ENCODE measurements at places on chromosomes 12 and 14. TPM values are rescaled to one million over a fixed set of nuclear protein-coding genes. Genes with fewer than 3 reads are reported as not detected.

Gene CLEC4D
- not detected for polyA plus RNA-seq

DNA sequence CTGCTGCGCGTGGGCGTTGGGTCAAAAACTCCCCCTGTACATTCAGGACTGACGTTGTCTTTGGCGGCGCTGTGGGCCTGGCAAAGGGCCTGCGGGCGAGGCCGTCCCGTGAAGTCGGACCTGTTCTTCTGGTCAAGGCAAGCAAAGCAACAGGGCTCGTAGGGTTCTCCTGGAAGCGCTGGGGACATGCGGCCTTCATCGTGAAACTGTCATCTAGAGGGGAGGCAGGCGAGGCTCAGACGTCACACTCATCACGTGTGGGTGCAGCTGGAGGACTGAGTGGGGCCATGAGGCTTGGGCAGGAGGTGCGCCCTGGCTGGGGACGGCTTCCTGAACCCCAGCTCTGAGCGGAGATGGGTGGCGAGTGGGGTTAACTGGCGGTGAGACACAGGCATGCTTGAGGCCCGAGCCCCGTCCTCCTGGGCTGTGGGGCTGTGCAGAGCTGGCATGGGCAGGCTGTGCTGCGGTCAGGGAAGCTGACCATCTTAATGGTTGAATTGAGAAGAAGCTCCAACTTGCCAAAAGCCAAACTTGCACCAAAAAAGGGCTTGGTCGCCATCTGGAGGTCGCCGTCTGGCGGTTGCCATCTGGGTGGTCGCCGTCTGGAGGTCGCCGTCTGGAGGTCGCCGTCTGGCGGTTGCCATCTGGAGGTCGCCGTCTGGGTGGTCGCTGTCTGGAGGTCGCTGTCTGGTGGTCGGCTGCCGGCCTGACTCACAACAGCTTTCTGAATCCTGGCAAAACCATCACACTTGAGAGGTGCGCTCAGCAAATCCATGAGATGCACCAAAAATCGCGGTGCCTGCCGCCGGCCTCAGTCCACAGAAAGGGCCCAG is 66.2 kb downstream of the NOC4L start:
- DNase-seq, result no peak

DNA sequence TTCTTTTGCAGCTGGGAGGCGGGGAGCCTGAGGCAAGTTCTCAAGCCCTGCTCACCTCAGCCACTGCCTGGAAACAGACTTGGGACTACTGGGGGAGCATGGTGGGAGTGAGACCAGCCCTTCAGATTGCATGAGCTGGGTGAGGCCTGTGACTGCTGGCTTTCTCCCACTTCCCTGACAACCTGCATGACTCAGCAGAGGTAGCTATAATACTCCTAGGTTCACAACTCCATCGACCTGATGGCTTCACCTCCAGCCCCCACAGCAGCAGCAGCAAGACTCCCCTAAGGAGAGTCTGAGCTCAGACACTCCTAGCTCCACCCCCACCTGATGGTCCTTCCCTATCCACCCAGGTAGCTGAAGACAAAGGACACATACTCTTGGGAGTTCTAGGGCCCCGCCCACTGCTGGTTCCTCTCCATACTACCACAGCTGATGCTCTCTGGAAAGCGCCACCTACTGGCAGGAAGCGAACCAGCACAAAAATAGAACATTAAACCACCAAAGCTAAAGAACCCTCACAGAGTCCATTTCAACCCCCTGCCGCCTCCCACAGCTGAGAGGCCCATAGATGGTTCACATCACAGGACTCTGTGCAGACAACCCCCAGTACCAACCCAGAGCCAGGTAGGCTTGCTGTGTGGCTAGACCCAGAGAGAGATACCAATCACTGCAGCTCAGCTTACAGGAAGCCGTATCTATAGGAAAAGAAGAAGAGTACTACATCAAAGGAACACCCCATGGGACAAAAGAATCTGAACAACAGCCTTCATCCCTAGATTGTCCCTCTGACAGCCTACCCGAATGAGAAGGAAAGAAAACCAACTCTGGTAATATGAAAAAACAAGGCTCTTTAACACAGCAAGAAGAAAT is 68.7 kb downstream of the RPAP3 start:
- no peak for DNase-seq

DNA sequence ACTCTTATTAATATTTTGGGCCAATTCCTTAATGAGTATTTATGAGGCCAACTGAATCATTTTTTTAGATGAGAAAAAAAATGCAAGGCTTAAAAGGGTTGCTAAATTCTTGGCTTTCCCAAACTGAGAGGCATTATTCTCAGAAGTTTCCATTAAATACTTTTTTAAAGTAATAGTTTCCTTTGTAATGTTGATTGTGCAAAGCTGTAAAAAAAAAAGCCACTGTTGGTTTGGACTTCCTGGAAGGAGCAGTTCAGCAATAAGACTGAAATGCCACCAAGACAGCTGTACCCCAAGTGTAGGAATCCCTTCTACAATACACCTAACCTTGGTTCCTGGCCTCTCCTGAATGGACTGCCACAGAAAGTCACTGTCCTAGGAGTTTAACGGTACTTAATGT is 231.3 kb downstream of the MON2 start:
- DNase-seq, result no peak
